Hematopoietic multipotent progenitor cell treated with erythropoietin and hydrocortisone succinate and interleukin-3 and kit ligand, for 15 days (in vitro differentiated cells): ENCODE measurements at places on chromosomes 12 and 14.

GRCh38 chr12:110860833-110861296 is 14.1 kb downstream of the CCDC63 start:
- no peak for DNase-seq

GRCh38 chr12:31257784-31258183 is 68.2 kb downstream of the SINHCAF start:
- no peak for DNase-seq

- peak; percentile 14 for DNase-seq
Observed at GRCh38 chr12:5083955-5084849, 40.5 kb downstream of the KCNA5 start.

- no peak for DNase-seq
Observed at GRCh38 chr12:57569858-57570257, 20.0 kb downstream of the KIF5A start.

GRCh38 chr12:41936333-41936732 is 208.3 kb downstream of the GXYLT1 start:
- no peak for DNase-seq

DNA sequence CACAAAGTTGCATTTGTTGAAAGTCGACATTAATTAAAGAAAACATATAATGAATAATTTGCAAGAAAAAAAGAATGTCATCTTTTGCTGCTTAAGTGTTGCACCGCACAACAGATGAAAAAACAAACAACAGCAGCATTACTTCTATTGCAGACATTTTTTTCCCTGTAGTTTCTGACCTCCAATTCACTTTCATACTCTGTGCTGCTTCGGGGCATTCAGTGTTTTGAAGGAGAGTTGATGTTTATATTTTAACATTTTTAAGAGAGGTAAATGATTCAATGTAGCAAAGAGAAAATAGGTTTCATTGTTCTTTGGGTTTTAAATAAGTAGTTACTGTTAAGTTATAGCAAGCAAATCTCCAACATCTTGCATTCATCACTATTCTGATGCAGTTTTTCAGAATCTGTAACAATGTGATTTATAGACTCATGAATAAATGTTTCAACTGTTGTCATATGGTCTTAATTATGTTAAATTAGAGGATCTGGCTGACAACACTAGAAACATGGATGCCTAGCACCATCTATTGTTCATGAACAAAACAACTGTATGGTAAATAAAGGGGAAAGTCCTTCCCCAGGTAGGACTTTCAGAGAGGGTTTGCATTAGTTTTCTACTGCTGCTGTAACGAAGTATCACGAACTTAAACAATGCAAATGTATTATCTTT is 168.1 kb downstream of the BCAT1 start:
- DNase-seq, result no peak

DNA sequence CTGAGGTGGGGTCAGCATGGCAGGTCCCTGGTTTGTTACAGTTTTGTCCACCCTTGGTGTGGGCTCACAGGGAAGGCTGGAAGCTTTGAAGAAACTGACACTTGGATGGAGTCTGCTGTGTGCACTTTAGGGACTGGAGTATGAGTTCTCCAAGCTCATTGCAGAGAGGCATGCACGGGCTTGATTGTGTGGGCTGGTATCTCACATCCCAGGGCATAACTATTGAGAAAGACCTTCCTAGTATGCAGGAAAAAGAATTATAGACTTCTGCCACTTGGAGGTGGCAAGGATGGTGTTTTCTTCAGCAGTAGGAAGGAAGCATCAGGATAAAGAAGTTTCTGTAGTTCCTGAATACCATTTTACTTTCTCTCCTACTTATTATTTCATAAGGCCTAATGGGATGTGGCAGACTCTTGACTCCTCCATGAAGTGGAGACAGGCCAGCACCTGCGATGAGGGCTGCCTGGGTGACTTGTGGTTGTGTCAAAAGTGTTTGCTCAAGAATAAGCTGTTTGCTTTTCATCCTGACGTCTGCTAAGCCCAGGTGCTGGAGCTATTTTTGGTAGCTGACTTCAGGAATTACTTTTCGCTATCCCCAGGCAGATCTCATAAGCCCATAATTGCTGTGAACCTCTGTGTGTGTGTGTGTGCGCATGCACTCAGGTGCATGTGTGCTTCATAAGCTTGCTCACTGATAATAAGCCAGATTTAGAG is 125.8 kb downstream of the KTN1 start:
- no peak for DNase-seq
